ENCODE measurements at places on chromosomes 13 and 19. TPM values are rescaled to one million over a fixed set of nuclear protein-coding genes. Genes with fewer than 3 reads are reported as not detected.

The SHISA2 gene
- total RNA-seq = 0.34 TPM

The KRTDAP gene
- total RNA-seq = not detected

The KLK10 gene
- 0.89 TPM for total RNA-seq

The TYROBP gene
- 52.6 TPM for total RNA-seq

The PALM gene
- total RNA-seq = 41.5 TPM

The DNAAF3 gene
- 1.4 TPM for total RNA-seq

The APOC1 gene
- 7.0 TPM for total RNA-seq

The ZNF844 gene
- 14.7 TPM for total RNA-seq

The GNG7 gene
- total RNA-seq = 42.9 TPM

The CCDC159 gene
- 24.2 TPM for total RNA-seq

The MAP2K7 gene
- total RNA-seq = 23.2 TPM

The LHB gene
- not detected for total RNA-seq

The KLK12 gene
- total RNA-seq = not detected

The CGB1 gene
- not detected for total RNA-seq

The KLK2 gene
- total RNA-seq = not detected

The FOXO1 gene
- 21.4 TPM for total RNA-seq

The SKA3 gene
- total RNA-seq = 0.68 TPM

The ZNF471 gene
- total RNA-seq = 4.5 TPM

The ZNF560 gene
- not detected for total RNA-seq

The CPAMD8 gene
- total RNA-seq = 2.4 TPM

The LHFPL6 gene
- total RNA-seq = 54.2 TPM

The PSG1 gene
- total RNA-seq = not detected

The CCDC8 gene
- 51.5 TPM for total RNA-seq

The IQCN gene
- total RNA-seq = 0.97 TPM

The CBARP gene
- total RNA-seq = 2.2 TPM

The SHISA7 gene
- total RNA-seq = not detected

The ZNF93 gene
- total RNA-seq = 2.2 TPM

The ZNF571 gene
- total RNA-seq = 3.6 TPM

The SLC8A2 gene
- not detected for total RNA-seq

The PRR22 gene
- total RNA-seq = 1.6 TPM

The ATP4B gene
- total RNA-seq = not detected

The PCP2 gene
- total RNA-seq = not detected

Measured in right cardiac atrium (tissue), 5 donors.